ENCODE measurements at places on chromosomes 4 and X. TPM values are rescaled to one million over a fixed set of nuclear protein-coding genes. Genes with fewer than 3 reads are reported as not detected.

CCNB3 gene
- 0.39 TPM for total RNA-seq

FAM9C gene
- total RNA-seq: not detected

CXCL3 gene
- total RNA-seq: 0.49 TPM

KLHL5 gene
- 19.9 TPM for total RNA-seq

TMSB15A gene
- 9.3 TPM for total RNA-seq

TRIM2 gene
- 67.3 TPM for total RNA-seq

AGTR2 gene
- 5.0 TPM for total RNA-seq

GC gene
- not detected for total RNA-seq

MCF2 gene
- total RNA-seq: 0.20 TPM

IL1RAPL2 gene
- total RNA-seq: 1.8 TPM

FBXW7 gene
- 76.8 TPM for total RNA-seq

CLDN34 gene
- total RNA-seq: 0.30 TPM

DUX4 gene
- total RNA-seq: not detected

GUCY1A1 gene
- 15.1 TPM for total RNA-seq

ARR3 gene
- not detected for total RNA-seq

SHROOM3 gene
- total RNA-seq: 8.0 TPM

PABPC1L2A gene
- not detected for total RNA-seq

RNF175 gene
- 1.9 TPM for total RNA-seq

FRAS1 gene
- total RNA-seq: 15.2 TPM

EMD gene
- 24.0 TPM for total RNA-seq

UFSP2 gene
- 42.1 TPM for total RNA-seq

ZNF732 gene
- total RNA-seq: 4.5 TPM

RGN gene
- 3.7 TPM for total RNA-seq

TLR2 gene
- total RNA-seq: 10.2 TPM

CLDN22 gene
- total RNA-seq: not detected

C4orf50 gene
- 0.10 TPM for total RNA-seq

FGG gene
- not detected for total RNA-seq

HERC5 gene
- 2.1 TPM for total RNA-seq

Measured in skin of body (tissue), 3 donors.